ENCODE measurements at places on chromosomes 7 and 10.

DNA sequence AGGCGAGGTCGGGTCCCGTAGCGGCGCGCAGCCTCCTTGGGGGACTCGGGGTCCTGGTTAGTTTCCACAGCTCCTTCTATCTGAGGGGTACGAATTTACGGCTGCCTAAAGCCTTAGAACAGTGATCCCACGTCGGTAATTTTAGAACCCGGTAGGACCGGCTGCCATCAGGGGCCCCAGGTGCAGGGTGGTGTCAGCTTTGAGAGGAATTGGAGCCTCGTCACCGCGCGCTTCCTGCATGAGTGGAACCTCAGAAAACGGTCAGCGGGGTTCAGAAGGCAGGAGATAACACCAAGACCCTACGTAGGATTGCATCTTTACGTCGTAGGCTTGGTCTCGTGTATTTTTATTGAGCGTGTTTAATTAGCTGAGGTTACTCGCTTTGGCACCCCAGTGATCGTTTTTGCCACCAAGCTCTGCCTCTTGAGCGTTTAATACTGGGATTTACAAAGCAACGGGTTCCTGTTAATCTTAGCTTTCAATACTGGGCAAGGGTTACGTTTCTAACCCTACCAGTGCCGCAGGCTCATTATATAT is 443 bp downstream of the RNF32 start:
- DNase-seq, result no peak

DNA sequence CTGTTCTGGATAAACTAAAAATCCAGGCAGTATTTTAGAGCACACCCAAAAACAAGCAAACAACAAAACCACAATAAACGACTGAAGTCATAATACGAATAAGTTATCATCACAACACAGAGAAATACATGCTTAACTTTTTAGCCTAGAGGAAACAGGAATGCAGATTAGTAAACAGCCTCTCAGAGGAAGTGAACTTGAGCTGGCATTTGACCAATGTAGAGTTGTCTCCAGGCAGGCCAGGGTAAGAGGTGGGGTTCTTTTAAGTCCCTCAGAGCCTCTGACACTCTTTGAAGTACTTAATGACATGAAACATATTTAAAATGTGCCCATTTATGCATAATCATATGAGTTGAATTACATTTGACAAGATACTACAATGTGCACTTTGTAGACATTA is 43.3 kb upstream of the PLXDC2 start:
- no peak for DNase-seq

DNA sequence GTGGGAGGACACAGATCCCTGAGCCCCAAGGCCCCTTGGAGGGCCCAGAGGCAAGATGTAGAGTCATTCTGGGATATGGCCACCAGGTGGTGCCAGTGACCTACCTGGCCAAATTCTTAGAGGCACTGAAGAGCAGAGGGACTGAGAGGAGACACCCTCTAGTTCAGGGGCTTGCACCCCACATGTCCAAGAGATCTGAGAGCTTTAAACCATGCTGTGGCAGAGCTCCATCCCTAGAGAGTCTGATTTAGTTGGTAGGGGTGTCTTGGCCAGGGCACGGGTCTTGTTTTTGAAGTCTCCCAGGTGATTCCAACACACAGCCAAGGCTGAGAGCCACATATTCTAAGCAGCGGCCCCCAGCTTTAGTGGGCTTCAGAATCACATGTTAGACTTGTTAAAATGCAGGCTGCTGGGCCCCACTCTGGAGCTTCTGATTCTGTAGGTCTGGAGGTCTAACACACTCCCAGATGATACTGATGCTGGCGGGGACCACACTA is 52.5 kb downstream of the PRF1 start:
- DNase-seq, result peak; percentile 60

DNA sequence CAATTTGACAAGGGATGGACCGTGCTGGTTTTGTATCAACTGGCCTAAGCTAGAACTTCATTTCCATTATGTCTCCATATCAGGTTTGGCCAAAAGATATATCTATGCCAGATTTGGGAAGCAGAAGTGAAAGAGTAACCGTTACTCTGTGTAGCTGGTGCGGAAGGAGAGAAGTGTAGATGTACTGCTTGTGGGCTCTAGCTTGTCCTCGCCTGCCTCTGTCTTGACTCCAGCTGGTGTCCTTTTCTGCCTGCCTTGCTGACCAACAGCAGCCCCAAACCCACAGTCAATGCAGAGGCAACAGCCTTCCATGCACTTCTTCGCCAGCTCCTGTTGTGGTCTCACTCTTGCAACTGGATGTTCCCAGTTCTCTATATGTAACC is 128.5 kb downstream of the KIF20B start:
- no peak for DNase-seq

GRCh38 chr7:99270702-99271101 is 1.9 kb upstream of the MYH16 start:
- DNase-seq, result no peak

GRCh38 chr10:78960316-78960800 is 108.4 kb upstream of the ZMIZ1 start:
- peak; percentile 58 for DNase-seq

GRCh38 chr10:59470570-59470969 is 108.2 kb upstream of the FAM13C start:
- no peak for DNase-seq

GRCh38 chr10:43196131-43196980 is 58.1 kb downstream of the CSGALNACT2 start:
- no peak for DNase-seq

GRCh38 chr10:127690176-127690835 is 46.7 kb upstream of the FOXI2 start:
- no peak for DNase-seq

GRCh38 chr7:113199841-113200240 is 81.5 kb upstream of the SMIM30 start:
- no peak for DNase-seq

DNA sequence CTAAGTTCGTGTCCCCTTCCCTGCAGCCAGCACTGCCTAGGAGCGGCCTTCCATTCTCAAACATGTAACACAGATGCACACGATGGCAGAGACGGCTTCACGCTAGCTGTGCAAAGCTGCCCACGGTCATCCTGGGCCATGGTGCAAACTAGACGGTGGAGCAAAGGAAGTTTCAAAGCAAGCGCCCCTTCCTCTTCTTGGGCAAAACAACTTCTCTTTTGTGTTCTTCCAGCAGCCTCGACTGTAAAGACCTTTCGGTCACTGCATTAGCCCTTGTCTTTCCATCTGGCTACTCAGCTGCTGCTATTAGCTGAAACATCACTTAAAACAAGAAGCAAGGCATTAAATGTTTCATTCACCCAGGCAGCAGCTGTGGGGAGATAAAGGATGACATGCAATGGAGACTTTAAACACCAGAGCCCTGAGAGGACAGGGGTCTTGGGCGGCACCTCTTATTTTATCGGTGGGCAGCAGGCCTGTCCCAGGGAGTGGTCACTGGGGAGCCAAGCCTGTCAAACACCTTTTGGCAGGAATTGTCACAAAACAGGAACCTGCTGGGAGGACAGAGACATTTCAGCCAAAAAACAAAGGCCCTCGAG is 214.8 kb downstream of the KLF6 start:
- no peak for DNase-seq

GRCh38 chr10:133169173-133169947 is 9.3 kb downstream of the KNDC1 start:
- no peak for DNase-seq

DNA sequence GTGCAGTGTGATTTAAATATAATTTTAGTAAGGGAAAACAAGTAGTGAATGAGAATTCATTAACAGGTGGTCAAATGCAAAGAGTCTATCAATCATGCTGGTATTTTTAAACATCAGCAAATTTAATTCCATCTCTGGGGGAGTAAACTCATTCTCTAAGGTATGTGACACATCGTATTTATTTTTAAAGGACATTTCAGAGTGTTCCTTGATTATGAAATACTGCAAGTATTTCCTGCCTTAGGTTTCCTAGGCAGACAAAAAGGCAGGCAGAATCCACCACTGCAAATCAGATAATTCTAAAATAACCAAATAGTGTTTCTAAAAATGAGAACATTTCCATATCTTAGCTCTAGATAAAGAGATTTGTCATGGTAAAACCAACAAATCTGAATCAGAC is 193.8 kb downstream of the LRRTM3 start:
- no peak for DNase-seq

Data from left kidney (tissue), 8 donors.